ENCODE measurements at places on chromosomes 16 and 17.

GRCh38 chr17:70661342-70662222 lies 492.2 kb downstream of the KCNJ2 start:
- DNase-seq: no peak

- DNase-seq: no peak
These were observed 4.4 kb downstream of the SHBG start for GRCh38 chr17:7634384-7634783.

DNA sequence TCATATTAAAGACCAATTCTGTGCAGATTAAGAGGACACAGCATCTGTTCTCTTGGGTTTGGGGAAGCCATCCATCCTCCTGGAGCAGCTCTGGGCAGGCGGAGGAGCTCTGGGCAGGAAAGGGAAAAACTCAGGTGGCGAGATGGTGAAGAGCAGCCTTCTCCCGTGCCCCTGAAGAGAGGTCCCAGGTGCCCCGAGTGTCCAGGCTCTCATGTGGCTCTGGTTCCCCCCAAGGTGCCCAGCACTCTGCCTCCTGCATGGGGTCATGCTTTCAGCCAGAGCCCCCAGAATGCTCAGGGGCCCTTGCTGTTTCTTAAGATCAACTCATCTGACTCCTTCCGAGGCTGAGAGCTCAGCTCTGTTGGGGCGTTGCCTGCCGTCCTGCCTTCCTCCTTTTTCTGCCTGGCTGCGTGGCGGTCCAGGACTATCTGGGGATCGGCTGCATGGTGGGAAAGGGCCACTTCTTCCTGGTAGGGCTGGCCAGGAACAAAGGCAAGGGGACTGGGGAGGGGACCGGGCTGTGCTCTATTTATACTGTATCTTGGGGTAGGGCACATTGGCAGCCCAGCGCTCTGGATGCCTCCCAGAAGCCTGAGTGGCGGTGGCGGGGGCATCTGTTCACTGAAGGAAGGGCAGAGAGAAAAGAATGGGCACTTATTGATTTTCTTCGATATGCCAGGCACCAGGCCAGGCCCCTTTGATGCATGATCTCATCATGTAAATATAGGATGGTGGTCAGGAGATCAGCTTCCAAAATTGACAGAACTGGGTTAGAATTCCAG lies 103.2 kb upstream of the SDK2 start:
- DNase-seq: no peak

DNA sequence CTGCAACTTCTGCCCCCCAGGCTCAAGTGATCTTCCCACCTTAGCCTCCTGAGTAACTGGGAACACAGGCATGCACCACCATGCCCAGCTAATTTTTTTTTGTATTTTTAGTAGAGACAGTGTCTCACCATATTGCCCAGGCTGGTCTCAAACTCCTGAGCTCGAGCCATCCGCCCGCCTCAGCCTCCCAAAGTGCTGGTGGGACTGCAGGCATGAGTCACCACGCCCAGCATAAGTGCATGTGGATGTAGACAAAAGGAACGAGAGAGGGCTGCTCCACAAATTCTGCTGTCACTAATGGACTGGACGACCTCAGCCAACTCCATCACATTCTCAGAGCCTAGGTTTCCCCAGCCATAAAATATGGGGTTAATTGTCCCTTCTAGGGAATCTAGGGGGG lies 7.7 kb upstream of the SP2 start:
- no peak for DNase-seq

DNA sequence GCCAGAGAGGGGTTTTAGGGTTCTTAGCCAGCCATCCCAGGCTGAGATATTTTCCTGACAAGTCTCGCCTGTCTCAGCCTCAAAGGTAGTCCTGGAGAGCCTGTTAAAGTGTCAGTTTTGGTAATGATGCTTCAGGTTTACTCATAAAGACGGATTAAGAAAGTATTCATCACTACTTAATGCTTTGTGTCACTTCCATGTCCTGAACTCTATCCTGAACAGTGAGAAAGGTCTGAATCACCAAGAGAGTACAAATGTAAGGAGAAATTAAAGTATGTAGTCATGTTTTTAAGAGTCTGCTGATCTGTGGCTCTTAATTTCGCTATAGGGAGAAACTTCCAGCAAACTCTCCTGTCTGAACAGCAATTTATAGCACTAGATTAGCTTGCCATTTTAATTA lies 14.0 kb downstream of the RPGRIP1L start:
- DNase-seq: no peak

DNA sequence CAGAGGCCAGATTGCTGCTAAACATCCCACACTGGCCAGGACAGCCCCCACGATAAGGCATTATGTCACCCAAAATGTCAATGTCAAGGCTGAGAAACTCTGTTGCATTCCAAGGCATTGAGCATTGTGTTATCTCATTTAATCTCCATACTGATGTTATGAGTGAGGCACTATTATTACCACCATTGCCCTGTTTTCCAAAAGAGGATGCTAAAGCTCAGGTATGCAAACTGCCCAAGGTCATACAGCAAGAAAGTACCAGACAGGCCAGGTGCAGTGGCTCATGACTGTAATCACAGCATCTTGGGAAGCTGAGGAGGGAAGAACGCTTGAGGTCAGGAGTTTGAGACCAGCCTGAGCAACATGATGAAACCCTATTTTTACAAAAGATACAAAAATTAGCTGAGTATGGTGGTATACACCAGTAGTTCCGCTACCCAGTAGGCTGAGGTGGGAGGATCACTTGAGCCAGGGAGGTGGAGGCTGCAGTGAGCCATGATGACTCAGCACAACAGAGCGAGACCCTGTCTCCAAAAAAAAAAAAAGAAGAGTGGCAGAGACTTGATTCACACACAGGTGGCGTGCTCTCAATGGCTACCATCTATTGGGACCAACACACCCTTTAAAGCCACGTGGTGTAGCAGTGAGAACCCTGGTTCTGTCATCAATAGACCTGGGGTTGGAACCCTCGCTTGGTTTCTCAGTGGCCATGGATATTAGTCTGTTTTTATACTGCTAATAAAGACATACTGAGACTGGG lies 58.8 kb upstream of the GRIN2A start:
- no peak for DNase-seq

- no peak for DNase-seq
These were observed 42.5 kb upstream of the ABR start for GRCh38 chr17:1222321-1222720.

DNA sequence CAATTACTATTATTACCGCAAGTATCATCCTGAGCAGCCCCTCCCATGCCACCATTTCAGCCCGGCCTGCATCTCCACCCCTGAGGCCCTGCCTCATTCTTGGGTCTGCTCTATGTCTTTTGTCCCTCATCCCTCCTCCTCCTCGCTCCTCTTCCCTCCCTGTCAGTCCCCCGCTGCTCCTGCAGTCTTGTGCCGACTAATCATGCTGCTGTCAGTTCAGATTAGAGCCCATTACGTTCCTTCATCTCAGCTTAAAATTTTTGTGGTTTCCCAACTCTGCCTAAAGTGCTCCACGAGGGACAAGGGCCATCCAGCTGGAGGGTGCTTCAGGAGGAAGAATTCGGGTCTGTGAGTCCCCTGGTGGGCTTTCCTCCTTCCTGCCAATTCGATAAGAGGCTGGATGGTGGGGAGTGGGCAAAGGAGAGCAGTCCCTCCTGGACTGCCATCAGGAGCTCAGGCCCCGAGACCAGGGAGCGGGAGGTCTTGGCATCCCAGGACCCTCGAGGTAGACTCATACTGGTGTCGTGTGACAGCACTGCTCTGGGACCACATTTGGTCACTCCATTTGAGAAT lies 32.9 kb upstream of the GOSR2 start:
- DNase-seq: no peak

DNA sequence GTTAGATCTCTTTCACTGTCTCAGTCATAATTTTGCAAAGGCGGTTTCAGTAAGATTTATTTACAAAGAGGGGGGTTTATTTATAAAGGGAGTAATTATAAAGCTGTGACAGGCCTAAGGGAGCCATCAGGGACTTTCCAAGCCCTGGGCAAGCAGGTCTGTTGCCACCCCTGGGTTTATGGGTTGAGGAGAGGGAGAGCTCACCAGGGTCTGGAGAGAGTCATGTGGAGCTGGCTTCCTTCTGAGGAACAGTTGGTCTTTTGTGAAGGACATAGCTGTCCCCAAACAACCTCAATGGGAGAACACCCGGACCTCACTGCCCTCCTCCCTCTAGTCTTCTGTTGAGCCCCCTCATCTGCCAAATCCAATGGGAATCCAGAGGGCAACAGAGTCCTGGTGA lies 9.8 kb downstream of the ITGAM start:
- no peak for DNase-seq

DNA sequence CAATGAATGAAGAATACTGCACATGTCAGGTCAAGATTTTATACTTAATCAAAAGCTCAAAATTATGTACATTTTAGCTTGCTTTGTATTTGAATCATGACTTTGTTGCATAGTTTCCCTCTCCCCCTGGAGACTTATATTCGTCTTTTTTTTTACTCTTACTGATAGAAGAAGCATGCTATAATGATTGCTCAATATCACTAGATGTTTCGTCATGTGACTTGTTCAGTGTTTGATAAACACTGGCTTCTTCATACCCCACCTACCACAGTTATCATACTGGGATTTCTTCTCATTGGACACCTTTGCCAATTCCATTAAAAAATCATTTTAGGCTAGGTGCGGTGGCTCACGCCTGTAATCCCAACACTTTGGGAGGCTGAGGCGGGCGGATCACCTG lies 148.7 kb downstream of the FTO start:
- no peak for DNase-seq

GRCh38 chr16:49513040-49513439 lies 139.4 kb downstream of the C16orf78 start:
- DNase-seq: no peak

DNA sequence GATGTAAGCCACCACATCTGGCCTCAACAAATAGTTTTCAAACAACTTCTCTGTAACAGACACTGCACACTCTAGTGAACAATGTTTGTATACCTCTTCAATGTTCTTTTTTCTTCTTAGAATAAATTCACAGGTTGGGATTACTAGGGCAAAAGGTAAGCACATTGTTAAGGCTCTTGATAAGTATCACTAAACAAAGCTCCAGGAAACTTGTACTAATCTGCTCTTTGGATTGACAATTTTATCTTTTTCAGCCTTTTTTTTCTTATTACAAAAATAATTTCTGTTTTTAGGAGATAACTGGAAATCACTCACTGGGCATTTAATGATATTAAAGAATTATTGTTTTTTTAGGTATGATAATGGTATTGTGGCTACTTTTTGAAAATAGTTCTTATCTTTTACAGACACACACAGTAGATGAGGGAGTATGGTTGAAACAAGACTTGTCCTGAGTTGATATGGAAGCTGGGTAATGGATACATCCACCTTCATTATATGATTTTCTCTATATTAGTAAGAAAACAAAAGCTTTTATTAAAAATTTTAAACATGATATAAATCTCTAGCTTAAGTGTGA lies 7.7 kb upstream of the MPRIP start:
- no peak for DNase-seq

- DNase-seq: no peak
These were observed 8.7 kb downstream of the POLR2C start for GRCh38 chr16:57471209-57471608.

All from CD4-positive, alpha-beta T cell treated with Interleukin-10 for 1 hour (primary cell).